ENCODE measurements at places on chromosomes 1 and 21.

DNA sequence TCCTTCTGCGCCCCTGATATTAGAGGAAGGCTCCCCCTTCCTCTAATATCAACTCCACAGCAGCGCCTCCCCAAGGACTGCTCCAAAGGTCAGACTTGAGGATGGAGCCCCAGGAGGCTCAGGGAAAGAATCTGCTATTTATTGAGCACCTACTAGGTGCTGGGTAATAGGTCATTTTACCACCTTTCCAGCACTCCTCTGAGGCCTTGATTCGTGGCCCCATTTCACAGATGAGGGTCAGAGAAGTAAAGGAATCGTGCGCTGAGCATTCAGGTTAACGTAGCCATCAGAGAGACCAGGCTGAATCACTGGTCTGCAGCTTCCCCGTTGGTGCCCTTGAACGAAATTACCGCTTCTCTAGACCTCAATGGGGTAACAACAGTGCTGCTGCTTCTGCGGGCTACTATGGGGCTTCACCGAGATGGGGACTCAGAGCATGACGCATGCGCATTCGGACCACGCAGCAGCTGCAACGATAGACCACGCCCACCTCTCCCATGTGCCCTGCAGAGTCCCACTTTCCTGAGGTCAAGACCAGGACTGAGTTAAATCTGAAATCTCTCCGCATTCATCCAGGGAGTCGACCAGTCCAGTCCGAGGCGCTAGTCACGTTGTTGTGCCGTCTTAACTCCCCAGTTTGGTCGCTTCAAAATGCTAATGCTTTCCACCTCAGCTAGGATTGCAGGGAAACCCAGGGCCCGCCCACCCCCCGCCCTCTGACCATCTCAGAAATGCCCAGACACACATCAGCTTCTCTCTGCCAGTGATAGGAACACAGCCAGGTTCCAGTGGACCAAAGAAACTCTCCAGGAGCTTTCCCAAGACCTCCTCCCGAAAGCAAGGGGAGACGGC is 12.9 kb downstream of the CAMK2N1 start:
- DNase-seq, result no peak

DNA sequence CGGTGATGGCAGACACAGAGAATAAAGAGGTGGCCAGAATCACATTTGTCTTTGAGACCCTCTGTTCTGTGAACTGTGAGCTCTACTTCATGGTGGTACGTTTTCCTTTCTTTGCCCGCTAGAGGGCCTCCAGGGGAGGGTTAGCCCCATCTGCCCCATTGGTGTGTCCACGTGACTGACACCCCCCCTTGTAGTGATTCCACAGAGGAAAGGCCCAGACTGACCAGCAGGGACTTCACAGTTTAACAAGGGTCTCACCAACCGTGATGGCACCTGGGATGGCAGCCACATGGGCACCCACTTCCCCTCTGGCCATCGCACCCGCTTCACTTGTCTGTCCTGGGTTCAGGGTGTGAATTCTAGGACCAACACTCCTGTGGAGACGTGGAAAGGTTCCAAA is 22.3 kb upstream of the SARS1 start:
- no peak for DNase-seq

DNA sequence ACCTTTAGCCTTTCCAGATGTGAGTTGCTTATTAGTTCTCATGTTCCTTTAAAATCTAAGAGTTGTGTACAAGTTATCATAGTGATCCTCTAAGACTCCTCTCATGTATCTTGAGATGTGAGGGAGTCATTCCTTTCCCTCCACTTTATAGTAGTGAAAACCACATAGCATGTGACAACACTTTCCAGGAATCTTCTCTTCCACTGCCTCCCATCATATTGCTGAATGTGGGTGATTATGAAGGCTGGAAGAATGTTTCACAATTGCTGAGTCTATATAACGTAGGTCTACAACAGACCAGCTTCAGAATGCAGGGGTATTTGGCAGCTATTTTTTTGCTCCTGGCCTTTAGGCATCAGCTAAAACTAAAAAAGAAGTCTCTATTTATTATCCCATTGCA is 44.7 kb upstream of the LRRC7 start:
- DNase-seq, result no peak

DNA sequence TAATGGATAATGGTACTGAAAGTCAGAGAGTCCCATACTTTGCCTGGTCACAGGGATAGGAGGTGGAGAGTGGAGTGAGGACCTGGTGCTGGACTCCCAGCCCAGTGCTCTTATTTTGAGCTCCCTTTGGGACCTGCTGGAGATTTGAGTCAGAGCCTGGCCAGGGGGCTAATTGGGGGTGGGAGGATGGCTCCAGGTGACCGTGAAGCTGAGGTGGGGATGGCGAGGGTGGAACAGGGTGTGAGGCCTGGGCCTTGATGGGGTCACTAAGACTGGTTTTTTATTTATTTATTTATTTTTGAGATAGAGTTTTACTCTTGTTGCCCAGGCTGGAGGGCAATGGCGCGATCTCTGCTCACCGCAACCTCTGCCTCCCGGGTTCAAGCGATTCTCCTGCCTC is 17.8 kb downstream of the AMPD2 start:
- no peak for DNase-seq

DNA sequence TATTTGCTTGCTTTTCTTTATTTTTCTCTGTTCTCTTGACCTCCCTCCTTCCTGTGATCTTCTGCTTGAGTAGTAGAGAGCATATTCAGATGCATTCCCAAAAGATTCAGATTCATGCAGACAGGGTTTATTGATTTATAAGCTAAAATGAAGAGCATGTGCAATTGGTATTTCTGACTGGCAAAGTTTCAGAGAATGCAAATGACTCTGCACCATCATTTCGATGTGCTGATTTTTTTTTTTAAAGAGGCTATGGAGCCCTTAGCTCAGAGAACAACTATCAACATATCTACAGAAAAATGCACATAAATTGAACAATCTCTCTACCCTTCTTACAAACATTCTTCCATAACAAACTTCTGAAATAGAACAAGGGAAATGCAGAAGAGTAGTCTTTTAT is 312.0 kb downstream of the VAV3 start:
- no peak for DNase-seq
